ENCODE measurements at places on chromosomes 6 and 20.
A peak's percentile ranks its signal among the peaks of the same experiment; 100 is the strongest.

DNA sequence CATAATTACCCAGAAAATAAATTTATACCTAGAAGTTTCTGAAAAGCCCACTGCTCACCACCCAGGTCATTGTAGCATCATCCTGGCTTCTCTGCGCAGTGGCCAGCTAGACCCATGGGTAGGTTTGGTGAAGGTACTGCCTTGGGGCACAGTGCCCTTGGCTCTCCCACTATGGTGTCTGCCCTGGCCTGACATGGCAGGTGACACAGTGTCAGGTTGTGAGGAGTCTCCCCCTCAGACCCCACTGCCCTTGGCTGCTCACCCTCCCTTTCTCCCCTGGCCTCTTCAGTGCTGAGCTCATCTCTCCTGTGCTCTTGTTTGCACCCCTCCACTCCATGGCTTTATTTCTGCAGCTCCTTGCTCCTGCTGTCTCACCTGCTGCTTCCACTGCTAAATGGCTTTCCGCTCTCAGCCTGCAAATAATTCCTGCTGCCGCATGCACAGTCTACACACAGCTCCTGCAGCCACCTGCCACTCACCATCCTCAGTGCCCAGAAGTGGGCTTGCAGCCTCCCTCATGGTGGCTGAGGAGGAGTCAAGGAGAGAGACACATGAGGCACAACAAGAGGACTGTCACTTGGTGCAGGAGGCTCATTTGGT is 313.4 kb upstream of the MOCS1 start:
- DNase-seq, result no peak
- no peak overlapping the region for H3K4me3 ChIP-seq
- H3K36me3 ChIP-seq, result no peaks in the 10 kb centered on the region
- H3K27me3 ChIP-seq, result no peaks in the 10 kb centered on the region

DNA sequence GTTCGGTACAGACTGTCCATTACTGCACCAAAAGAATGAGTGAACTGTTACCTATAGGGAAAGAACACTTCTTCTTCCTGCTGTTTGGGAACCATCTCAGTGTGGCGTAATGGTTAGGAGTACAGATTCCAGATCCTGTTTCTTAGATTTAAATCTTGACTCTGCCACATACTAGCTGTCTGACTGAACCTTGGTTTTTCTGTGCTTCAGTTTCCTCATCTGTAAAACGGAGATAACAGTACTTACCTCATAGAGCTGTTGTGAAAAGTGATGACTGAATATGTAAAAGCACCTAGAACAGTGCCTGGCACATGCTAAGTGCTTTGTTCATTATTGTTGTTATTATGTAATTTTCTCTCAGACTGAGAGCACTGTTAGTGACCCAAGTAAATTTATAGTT is 39.8 kb downstream of the STX11 start:
- H3K4me1 ChIP-seq, result peaks cover 4% of the 10 kb centered on the region
- no peak overlapping the region for H3K4me3 ChIP-seq
- no peaks in the 10 kb centered on the region for H3K36me3 ChIP-seq
- DNase-seq, result no peak

GRCh38 chr6:19715167-19715551 is 122.0 kb upstream of the ID4 start:
- H3K27ac ChIP-seq, result peak overlapping the region; percentile 61
- no peak overlapping the region for H3K4me3 ChIP-seq
- DNase-seq, result peak; percentile 41
- no peaks in the 10 kb centered on the region for H3K36me3 ChIP-seq

DNA sequence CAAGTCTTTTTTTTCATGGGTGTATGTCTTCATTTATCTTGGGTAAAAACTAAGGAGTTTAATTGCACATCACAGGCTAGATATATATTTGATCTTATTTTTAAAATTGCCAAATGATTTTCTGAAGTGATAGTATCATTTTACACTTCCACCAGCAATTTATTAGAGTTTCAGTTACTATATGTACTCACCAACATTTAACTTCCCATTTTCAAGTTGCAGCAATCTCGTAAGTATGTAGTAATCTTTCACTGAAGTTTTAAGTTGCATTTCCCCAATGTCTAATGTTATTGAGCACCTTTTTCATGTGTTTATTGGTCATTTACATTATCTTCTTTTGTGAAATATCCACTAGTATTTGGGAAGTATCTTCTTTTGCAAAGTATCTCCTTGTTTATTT is 277.4 kb upstream of the CNR1 start:
- H3K27ac ChIP-seq, result no peak overlapping the region
- no peaks in the 10 kb centered on the region for H3K4me1 ChIP-seq
- no peak overlapping the region for H3K4me3 ChIP-seq
- no peaks in the 10 kb centered on the region for H3K36me3 ChIP-seq
- no peak for DNase-seq

- no peak overlapping the region for H3K27ac ChIP-seq
- H3K4me1 ChIP-seq, result no peaks in the 10 kb centered on the region
- H3K4me3 ChIP-seq, result no peak overlapping the region
- H3K36me3 ChIP-seq, result no peaks in the 10 kb centered on the region
- no peaks in the 10 kb centered on the region for H3K27me3 ChIP-seq
- DNase-seq, result no peak
These were observed 5.2 kb upstream of the SLC22A7 start for GRCh38 chr6:43292763-43293318.

- H3K27me3 ChIP-seq, result no peaks in the 10 kb centered on the region
- H3K36me3 ChIP-seq, result no peaks in the 10 kb centered on the region
- DNase-seq, result no peak
- H3K27ac ChIP-seq, result no peak overlapping the region
- H3K4me3 ChIP-seq, result no peak overlapping the region
These were observed 73.4 kb upstream of the NOX3 start for GRCh38 chr6:155528982-155529453.

GRCh38 chr20:62876501-62876901 is 14.9 kb upstream of the TCFL5 start:
- H3K4me1 ChIP-seq, result peaks cover 21% of the 10 kb centered on the region
- no peaks in the 10 kb centered on the region for H3K27me3 ChIP-seq
- H3K4me3 ChIP-seq, result no peak overlapping the region
- no peak overlapping the region for H3K27ac ChIP-seq
- no peak for DNase-seq

DNA sequence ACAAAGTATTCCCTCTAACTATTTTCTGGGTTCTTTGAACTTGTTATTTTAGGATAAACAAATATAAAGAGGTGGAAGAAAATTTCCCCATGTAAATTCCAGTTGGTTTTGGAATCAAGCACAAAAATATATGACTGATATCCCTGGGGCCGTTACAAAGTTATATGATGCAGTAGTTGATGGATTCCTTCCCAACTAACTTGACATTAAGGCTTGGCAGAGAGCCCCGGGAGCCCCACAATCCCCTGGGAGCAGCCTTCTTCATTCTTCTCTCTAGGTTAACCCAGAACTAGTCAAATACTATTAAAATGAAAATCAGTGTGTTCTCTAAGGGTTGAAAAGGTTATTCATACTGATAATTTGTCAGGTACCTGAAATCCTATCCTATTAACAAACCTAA is 508.9 kb upstream of the SOX4 start:
- H3K36me3 ChIP-seq, result no peaks in the 10 kb centered on the region

DNA sequence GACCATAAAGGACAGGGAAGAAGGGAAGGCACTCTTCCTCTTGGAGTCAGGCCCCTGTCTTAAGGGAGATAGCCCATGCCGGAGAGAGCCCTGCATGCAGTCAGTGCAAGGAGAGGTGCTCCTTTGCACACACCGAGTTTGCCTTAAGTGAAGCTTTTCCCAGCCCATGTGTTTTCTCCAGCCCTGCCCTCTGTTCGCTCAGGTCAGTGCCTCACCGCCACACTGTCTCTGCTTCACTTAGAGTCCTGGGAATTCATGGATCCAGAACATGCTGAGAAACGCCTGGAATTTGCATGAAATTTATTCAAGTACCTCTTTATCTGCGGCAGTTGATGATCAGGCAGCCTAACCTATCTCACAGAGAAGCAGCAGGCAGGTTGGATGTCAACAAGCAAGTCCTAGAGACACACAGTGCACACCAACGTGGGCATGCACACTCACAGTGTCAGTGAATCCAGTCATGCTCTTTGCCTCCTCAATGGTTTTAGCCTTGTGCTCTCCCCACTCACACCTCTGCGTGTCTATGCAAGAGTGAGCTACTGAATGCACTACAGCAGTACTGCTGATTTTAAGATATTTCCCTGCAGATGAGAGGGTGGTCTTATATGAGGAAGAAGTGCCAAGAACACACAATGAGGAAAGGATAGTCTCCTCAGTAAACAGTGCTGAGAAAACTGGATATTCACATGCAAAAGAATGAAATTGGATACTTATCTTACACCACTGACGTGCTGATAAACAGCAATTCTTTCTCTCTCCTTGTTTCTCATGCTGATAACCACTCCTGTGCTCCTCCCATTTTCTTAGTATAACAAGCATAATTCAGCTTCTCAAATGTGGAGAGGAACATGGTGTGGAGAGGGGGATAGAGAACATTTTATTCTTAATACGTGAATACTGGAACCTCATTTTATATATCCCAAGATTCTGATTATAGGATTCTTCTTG is 295.1 kb upstream of the CDYL start:
- DNase-seq, result peak; percentile 39
- H3K4me1 ChIP-seq, result peaks cover 17% of the 10 kb centered on the region
- H3K27ac ChIP-seq, result no peak overlapping the region
- no peaks in the 10 kb centered on the region for H3K36me3 ChIP-seq

DNA sequence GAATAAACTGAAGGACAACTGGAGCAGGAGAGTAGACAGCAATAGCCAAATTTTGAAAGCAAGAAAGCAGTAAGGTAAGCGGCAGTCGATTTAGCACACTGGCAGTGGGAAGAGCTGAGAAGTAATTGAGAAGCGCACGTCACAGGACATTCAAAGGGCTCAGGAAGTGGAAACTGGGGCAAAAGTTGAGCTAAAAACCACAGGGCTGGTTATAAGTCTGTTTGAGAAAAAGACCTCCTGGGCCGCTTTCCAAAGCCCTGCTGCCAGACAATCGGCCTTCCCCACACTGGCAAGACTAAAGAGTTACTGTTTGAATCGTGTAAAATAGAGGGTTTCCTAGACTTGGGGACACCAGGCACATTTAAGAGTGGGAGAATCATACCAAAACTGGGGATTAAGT is 161.4 kb downstream of the DNAH8 start:
- DNase-seq, result no peak
- H3K27me3 ChIP-seq, result no peaks in the 10 kb centered on the region
- H3K27ac ChIP-seq, result no peak overlapping the region
- peaks cover 12% of the 10 kb centered on the region for H3K4me1 ChIP-seq
- no peaks in the 10 kb centered on the region for H3K36me3 ChIP-seq

DNA sequence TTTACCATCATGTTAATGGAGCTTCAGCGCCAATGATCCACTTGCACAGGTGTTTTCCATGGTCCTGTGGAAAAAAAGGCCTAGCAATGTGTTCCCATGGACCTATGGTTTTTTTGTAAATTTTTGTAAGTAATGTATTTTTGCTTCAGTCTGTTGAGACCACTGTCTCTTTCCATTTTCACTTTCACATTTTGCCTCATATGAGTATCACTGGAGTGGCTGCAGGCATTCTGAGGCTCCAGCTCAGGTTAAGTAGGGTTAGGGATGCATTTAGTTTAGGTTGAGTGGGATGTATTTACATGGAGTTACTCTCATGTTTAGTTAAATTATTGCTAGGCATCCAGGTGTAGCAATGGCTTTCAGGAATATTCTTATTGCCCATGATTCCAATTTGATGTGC is 19.2 kb upstream of the LMBRD1 start:
- no peak overlapping the region for H3K4me3 ChIP-seq
- H3K36me3 ChIP-seq, result no peaks in the 10 kb centered on the region
- peaks cover 30% of the 10 kb centered on the region for H3K4me1 ChIP-seq
- H3K27me3 ChIP-seq, result no peaks in the 10 kb centered on the region

DNA sequence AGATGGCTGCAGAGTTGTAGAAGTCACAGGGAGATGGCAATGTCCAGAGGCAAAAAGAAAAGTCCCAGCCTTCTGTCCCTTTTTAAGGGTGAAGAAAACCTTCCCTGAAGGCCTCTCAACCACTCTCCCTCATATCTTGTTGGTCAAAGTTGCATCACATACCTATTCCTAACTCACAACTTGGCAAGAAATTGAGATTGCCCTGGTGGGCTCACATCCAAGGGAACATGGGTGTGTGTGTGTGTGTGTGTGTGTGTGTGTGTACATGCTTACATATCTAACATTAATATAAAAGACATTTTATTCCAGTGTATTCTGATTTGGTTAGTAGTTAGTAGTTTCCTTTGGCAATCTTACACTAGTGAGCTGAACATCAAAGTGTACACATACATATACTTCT is 144.3 kb upstream of the SALL4 start:
- no peak overlapping the region for H3K4me3 ChIP-seq
- H3K27me3 ChIP-seq, result no peaks in the 10 kb centered on the region
- H3K27ac ChIP-seq, result no peak overlapping the region
- DNase-seq, result no peak
- H3K4me1 ChIP-seq, result no peaks in the 10 kb centered on the region

- H3K4me3 ChIP-seq, result no peak overlapping the region
- DNase-seq, result no peak
- no peaks in the 10 kb centered on the region for H3K36me3 ChIP-seq
- no peaks in the 10 kb centered on the region for H3K27me3 ChIP-seq
These were observed 211.4 kb upstream of the CDYL start for GRCh38 chr6:4564801-4565271.

GRCh38 chr20:19952392-19952791 is 64.8 kb upstream of the NAA20 start:
- no peak overlapping the region for H3K27ac ChIP-seq
- H3K4me3 ChIP-seq, result no peak overlapping the region
- H3K27me3 ChIP-seq, result no peaks in the 10 kb centered on the region
- no peaks in the 10 kb centered on the region for H3K4me1 ChIP-seq
- no peaks in the 10 kb centered on the region for H3K36me3 ChIP-seq

DNA sequence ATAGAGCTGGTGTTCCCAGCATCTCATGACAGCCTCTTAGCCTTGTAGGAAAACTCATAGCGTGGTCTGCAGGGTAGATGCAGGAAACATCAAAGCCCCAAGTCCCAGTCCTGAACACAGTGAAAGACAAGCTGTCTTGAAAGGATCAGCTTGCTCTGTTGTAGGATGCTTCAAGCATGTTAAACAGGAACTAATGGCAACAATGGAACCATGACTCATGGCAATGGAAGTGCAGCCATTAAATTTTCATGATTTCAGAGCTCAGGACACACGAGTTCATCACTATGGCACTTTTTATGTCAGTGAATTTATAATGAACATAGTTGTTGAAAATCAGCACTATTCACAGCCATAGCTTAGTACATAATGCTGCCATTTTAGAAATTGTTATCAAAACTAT is 367.7 kb downstream of the KIF16B start:
- no peaks in the 10 kb centered on the region for H3K27me3 ChIP-seq
- no peak for DNase-seq
- H3K4me1 ChIP-seq, result no peaks in the 10 kb centered on the region
- H3K27ac ChIP-seq, result no peak overlapping the region

GRCh38 chr6:53375847-53376246 is 27.1 kb upstream of the ELOVL5 start:
- no peak overlapping the region for H3K4me3 ChIP-seq
- H3K36me3 ChIP-seq, result no peaks in the 10 kb centered on the region
- H3K4me1 ChIP-seq, result no peaks in the 10 kb centered on the region
- no peaks in the 10 kb centered on the region for H3K27me3 ChIP-seq
- no peak for DNase-seq
- no peak overlapping the region for H3K27ac ChIP-seq

- no peak for DNase-seq
- H3K4me3 ChIP-seq, result no peak overlapping the region
- H3K27ac ChIP-seq, result no peak overlapping the region
These were observed 43.9 kb upstream of the QKI start for GRCh38 chr6:163370464-163371117.

Measured in GM23338 (cell line).